ENCODE measurements at places on chromosomes 13 and 19.

DNA sequence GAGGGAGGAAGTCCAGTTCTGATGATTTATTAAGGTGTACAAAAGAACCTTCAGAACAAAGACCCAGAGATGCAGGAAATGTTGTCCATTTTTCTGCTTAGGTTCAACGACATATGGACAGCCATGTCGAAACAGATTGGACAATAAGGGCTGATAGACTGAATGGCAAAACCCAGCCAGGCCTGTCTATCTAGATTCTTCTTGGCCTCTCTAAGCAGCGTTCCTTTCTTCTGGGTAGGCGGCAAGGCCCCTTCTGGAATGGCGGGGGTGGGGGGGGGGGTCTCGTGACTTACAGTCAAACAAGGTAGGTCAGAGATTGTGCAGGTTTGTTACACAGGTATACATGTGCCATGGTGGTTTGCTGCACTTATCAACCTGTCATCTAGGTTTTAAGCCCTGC is 39.7 kb upstream of the PEPD start:
- peaks cover 3% of the 10 kb centered on the region for H3K27me3 ChIP-seq
- no peak overlapping the region for H3K4me3 ChIP-seq
- no peaks in the 10 kb centered on the region for H3K36me3 ChIP-seq
- no peaks in the 10 kb centered on the region for H3K4me1 ChIP-seq
- DNase-seq, result no peak

DNA sequence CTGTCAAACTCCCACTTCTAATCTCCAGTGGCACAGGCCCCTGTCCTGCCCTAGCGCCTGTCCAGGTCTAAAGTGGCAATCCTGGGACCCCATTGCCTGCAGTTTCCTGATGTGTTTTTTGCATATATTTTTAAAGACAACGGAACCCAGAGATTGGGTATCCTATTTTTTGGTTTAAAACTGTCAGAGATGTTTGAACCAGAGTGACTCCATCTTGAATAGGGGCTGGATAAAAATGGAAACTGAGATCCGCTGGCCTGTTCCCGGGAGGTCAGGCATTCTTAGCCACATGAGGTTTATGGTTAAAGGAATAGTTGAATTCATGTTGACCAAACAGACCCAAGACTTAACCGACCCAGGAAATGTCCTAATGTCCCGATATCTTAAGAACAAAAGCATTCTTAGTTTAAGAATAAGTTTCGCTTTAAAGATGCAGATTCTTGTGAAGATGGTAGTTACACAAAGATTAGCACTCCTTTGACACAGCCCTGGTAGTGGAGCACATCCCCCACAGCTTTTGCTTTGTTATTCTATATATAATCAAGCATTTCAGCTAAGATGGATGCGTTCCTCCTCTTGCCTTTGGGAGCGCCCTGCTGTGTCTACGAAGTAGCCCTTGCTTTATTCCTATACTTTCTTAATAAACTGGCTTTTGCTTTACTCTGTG is 332.1 kb downstream of the UQCRFS1 start:
- no peaks in the 10 kb centered on the region for H3K36me3 ChIP-seq
- H3K27me3 ChIP-seq, result peaks cover 2% of the 10 kb centered on the region
- DNase-seq, result no peak
- no peak overlapping the region for H3K27ac ChIP-seq
- H3K4me3 ChIP-seq, result no peak overlapping the region

DNA sequence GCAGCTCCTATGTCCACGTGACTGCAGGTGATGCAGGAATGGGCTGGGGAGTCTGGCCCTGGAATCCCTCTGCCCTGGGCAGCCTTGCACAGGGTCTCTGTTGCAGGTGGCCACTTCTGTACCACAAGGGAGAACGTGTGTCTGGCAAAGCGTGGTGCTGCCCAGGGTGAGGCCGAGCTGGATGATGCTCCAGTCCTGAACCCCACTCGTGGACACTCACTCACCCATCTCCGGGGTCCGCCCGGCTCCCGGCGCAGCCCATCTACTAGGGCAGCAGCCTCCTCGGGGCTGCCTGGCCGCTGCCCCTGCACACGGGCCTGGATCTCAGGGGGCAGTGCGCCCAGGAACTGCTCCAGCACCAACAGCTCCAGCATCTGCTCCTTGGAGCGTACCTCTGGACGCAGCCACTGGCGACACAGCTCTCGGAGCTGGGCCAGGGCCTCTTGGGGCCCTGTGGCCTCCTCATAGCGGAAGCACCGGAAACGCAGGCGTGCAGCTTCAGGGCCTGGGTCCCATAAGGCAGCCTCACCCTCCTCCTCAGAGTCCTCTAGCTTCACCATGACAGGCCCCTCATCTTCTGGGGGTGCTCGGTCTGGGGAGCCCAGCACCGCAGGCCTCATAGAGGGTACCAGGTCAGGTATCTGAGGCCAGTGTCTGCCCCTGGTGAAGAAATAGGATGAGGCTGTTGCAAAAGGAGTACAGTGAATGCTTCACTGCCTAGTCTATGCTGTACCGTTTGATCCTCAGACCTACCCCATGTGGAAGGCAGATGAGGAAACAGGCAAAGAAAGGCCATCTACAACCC is 2.2 kb downstream of the MZF1 start:
- no peak overlapping the region for H3K4me3 ChIP-seq
- peak; percentile 14 for DNase-seq
- H3K36me3 ChIP-seq, result peaks cover 30% of the 10 kb centered on the region
- H3K4me1 ChIP-seq, result peaks cover 45% of the 10 kb centered on the region
- H3K27me3 ChIP-seq, result no peaks in the 10 kb centered on the region

GRCh38 chr13:99206873-99207272 is 6.2 kb downstream of the UBAC2 start:
- H3K4me3 ChIP-seq, result no peak overlapping the region
- DNase-seq, result no peak
- H3K36me3 ChIP-seq, result peaks cover 46% of the 10 kb centered on the region
- H3K27ac ChIP-seq, result no peak overlapping the region
- H3K4me1 ChIP-seq, result peaks cover 52% of the 10 kb centered on the region

- no peaks in the 10 kb centered on the region for H3K36me3 ChIP-seq
- no peaks in the 10 kb centered on the region for H3K4me1 ChIP-seq
- DNase-seq, result no peak
- no peak overlapping the region for H3K27ac ChIP-seq
Observed at GRCh38 chr13:40348096-40348679, 318.3 kb downstream of the FOXO1 start.

DNA sequence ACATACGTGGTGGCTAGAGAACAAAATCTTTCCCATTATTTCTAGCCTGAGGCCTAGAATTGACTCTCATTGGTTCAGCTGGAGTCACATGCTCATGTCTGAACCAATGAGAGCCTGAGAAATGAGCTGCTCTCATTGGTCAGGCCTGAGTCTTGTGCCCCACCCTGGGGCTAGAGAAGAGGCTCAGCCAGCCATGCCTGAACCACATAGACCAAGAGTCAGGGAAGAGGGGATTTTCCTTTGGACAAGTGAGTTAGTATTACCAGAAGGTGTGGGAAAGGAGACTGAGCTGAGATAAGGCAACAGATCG is 6.9 kb downstream of the FXYD5 start:
- H3K36me3 ChIP-seq, result peaks cover 100% of the 10 kb centered on the region
- no peak overlapping the region for H3K27ac ChIP-seq
- no peaks in the 10 kb centered on the region for H3K27me3 ChIP-seq
- no peak overlapping the region for H3K4me3 ChIP-seq

GRCh38 chr13:50094615-50095293 is 79.5 kb downstream of the KCNRG start:
- DNase-seq, result no peak
- H3K36me3 ChIP-seq, result peaks cover 27% of the 10 kb centered on the region
- H3K4me3 ChIP-seq, result no peak overlapping the region
- H3K27me3 ChIP-seq, result no peaks in the 10 kb centered on the region
- H3K27ac ChIP-seq, result no peak overlapping the region
- H3K4me1 ChIP-seq, result no peaks in the 10 kb centered on the region

DNA sequence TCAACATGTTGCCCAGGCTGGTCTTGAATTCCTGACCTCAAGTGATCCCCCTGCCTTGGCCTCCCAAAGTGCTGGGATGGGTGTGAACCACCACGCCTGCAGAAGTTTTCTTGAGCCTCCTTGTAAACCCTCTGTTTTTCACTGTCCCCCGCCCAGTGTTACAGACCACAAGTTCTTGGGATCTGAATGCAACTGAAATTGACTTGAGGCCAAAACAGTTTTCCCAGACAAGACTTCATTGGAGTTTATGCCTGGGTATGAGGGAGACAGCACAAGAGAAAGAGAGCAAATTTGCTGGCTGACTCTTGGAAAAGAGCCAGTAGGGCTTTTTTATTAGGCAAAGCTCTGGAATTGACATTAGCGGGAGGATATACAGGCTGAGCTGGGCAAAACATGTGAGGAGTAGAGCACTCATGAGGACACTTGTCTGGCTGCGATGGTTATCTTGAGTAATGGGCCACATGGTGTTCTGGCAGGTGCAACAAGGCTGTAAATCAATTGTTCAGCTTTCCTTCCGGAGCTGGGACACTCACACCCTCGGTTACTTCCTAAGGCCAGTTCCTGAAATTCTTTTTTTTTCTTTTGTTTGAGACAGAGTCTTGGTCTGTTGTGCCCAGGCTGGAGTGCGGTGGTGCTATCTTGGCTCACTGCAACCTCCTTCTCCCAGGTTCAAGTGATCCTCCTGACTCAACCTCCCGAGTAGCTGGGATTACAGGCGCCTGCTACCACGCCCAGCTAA is 12.7 kb upstream of the HNRNPL start:
- DNase-seq, result no peak
- no peak overlapping the region for H3K27ac ChIP-seq
- peaks cover 52% of the 10 kb centered on the region for H3K4me1 ChIP-seq
- H3K36me3 ChIP-seq, result peaks cover 18% of the 10 kb centered on the region
- no peaks in the 10 kb centered on the region for H3K27me3 ChIP-seq
- H3K4me3 ChIP-seq, result no peak overlapping the region

GRCh38 chr19:11106477-11106876 is 17.2 kb downstream of the LDLR start:
- H3K4me1 ChIP-seq, result peaks cover 3% of the 10 kb centered on the region
- H3K4me3 ChIP-seq, result no peak overlapping the region
- peaks cover 71% of the 10 kb centered on the region for H3K36me3 ChIP-seq
- no peak for DNase-seq
- H3K27ac ChIP-seq, result no peak overlapping the region

GRCh38 chr19:57239982-57240310 is 486 bp upstream of the ZNF805 start:
- peaks cover 21% of the 10 kb centered on the region for H3K36me3 ChIP-seq
- H3K27ac ChIP-seq, result peak overlapping the region; percentile 93
- H3K4me3 ChIP-seq, result peak overlapping the region; percentile 83
- no peak for DNase-seq

GRCh38 chr19:10450191-10450852 is 30.0 kb downstream of the PDE4A start:
- peaks cover 20% of the 10 kb centered on the region for H3K4me1 ChIP-seq
- no peak overlapping the region for H3K4me3 ChIP-seq
- no peak for DNase-seq
- no peaks in the 10 kb centered on the region for H3K27me3 ChIP-seq

DNA sequence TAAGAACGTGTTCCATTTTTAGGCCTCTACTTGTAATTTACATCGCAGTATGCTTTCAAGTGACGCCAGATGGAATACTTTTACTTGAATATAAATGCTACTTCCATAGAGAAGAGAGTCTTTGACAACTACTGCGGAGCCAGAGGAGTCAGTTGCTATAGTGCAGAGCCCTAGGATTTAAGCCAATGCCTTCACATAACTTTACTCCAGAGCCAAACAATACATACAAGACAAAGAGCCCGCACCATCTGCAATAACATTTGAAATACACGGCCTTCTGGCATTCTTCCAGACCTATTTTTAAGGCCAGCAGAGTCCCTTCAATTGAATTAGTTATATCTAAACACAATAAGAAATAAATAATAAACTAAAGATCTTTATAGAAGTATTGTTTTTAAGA is 59.4 kb downstream of the XPO4 start:
- H3K4me3 ChIP-seq, result no peak overlapping the region
- H3K27me3 ChIP-seq, result no peaks in the 10 kb centered on the region
- no peak overlapping the region for H3K27ac ChIP-seq
- H3K4me1 ChIP-seq, result no peaks in the 10 kb centered on the region
- no peak for DNase-seq
- peaks cover 17% of the 10 kb centered on the region for H3K36me3 ChIP-seq

DNA sequence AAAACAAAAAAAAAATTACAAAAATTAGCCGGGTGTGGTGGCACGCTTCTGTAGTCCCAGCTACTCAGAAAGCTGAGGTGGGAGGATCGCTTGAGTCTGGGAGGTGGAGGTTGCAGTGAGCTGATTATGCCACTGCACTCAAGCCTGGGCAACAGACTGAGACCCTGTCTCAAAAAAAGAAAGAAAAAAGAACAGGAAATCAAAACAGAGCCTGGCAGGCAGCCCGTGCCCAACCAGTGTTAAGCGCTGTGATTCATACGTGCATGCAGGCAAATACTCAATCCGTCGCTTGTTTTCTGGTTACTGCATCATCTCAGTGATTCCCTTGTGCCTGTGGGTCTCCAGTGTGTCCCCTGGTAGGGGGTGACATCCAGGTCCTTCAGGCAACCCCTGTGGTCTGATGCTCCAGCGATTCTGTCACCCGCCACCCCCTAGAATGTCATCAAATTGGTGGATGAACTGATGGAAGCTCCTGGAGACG is 18.1 kb downstream of the DDX39A start:
- peaks cover 70% of the 10 kb centered on the region for H3K36me3 ChIP-seq
- H3K27me3 ChIP-seq, result no peaks in the 10 kb centered on the region
- H3K27ac ChIP-seq, result no peak overlapping the region
- peaks cover 13% of the 10 kb centered on the region for H3K4me1 ChIP-seq

DNA sequence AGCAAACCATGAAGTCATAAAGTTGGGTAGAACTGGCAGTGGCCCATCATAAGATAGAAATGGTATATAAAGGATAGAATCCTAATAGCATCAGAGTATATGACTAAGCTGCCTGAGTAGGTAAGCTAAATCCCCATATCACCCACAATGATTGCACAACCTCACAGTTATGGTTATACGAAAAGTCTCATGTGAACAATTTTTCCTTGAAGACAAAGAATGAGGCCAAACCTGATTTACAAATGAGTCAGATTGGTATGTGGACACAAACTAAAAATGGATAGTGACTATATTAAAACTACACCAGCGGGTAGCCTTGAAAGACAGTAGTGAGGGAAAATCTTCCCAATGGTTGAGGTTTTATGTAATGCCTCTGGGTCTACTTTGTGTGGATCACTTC is 40.9 kb upstream of the UFM1 start:
- H3K4me3 ChIP-seq, result no peak overlapping the region
- no peaks in the 10 kb centered on the region for H3K4me1 ChIP-seq
- H3K27me3 ChIP-seq, result no peaks in the 10 kb centered on the region
- no peak overlapping the region for H3K27ac ChIP-seq
- no peaks in the 10 kb centered on the region for H3K36me3 ChIP-seq
- no peak for DNase-seq

GRCh38 chr13:108981407-108981806 is 352.0 kb downstream of the MYO16 start:
- no peaks in the 10 kb centered on the region for H3K4me1 ChIP-seq
- H3K27ac ChIP-seq, result no peak overlapping the region
- H3K4me3 ChIP-seq, result no peak overlapping the region

- H3K27ac ChIP-seq, result no peak overlapping the region
- no peak for DNase-seq
- H3K27me3 ChIP-seq, result no peaks in the 10 kb centered on the region
- no peaks in the 10 kb centered on the region for H3K36me3 ChIP-seq
- H3K4me3 ChIP-seq, result no peak overlapping the region
- peaks cover 12% of the 10 kb centered on the region for H3K4me1 ChIP-seq
Observed at GRCh38 chr13:99191900-99192399, 8.7 kb upstream of the UBAC2 start.

GRCh38 chr19:12162882-12163806 is at the start of gene ZNF136:
Gene ZNF136, plus strand, starts transcription at chr19:12163096. Its CDS starts 108 bp downstream, at chr19:12163204.
- DNase-seq, result peak; percentile 96
- peaks cover 33% of the 10 kb centered on the region for H3K4me1 ChIP-seq
- H3K4me3 ChIP-seq, result peak within 1 kb of the TSS; percentile 90
- peak within 1 kb of the TSS; percentile 90 for H3K27ac ChIP-seq

- H3K36me3 ChIP-seq, result no peaks in the 10 kb centered on the region
- no peak overlapping the region for H3K27ac ChIP-seq
- H3K27me3 ChIP-seq, result peaks cover 2% of the 10 kb centered on the region
- no peak for DNase-seq
Observed at GRCh38 chr13:94343243-94343585, 136.3 kb downstream of the DCT start.

Measured in activated CD4-positive, alpha-beta memory T cell treated with anti-CD3 and anti-CD28 coated beads, Interleukin-2, amount 10 ng/mL, durations not matched to agents 7 days and 5 days (primary cell).